ENCODE measurements at places on chromosomes 11 and 22.

DNA sequence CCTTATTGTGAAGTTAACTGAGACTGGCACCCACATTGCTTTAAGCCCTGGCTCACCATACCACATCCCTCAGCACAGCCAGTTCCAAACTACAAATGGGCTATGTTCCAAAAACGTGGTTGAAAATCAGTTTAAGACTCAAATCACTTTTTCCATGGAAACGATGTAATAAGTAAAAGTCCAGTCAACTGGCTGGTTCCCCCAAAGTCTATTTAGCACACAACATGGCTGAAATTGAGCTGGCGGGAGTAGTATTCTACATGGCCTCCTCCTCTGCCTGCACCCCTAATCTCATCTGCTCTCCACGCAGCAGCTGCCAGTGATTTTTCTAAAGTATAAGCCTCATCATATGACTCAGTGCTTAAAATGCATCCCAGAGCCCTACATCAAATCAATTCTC lies 40.9 kb upstream of the BIRC3 start:
- DNase-seq, result no peak

- DNase-seq, result no peak
Observed at GRCh38 chr11:65791719-65792213, 4.9 kb downstream of the OVOL1 start.

DNA sequence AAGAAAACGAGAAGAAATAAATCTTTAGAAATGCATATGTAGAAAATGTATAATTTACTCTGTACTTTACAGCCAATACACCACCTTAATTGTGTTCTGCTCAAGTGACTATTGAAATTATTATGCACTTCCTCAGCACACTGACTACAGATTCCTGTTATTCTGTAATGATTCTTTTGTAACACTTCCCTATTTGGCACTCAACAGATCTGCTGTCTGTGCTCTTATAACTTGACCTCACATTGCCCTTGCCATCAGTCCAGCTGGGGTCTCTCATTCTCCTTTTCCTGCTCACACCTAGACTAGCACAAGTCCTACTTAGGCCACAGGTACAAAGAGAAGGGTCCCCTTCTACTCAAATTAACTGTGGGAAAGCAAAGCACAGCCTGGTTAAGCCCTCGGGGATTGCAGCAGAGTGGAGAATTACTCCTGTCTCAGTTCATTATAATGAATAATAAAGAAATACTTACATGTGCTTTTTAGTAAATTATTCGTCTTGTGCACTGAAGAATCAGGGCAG lies 860.4 kb downstream of the OPCML start:
- DNase-seq, result no peak

DNA sequence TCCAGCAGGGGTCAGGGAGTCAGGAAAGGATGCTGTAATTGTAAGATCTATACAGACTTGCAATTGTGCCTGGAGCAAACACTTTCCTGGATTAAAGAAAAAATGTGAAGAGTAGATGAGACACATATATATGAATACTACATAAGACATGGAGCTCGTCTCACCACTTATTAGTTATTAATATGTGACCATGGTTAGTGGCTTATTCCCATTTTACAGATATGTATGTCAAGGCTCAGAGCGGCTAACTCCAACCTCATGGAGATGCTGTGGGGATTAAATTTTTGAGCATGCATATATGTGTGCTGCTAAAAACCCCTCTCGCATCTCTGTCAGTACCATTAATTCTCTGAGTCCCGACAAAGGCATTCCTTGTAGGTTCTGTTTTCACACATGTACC lies 125.7 kb downstream of the SLC1A2 start:
- no peak for DNase-seq

DNA sequence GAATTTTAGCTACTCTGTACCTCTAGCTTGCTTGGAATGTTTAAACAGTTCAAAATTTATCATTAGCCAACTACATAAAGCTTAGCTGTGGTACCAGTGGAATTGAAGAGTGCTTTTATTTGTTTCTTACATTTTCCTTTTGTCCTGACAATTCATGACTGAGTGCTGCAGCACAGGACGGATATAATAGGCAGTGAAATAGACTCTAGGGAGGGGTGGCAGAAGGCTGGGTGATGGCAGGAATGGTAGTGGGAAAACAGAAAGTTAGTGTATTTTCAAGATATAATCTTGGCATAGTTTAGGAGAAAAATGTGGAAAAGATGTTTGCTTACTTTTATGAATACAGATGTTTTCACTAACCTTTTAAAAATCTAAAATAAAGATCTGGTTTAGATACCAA lies 31.1 kb upstream of the ARHGAP32 start:
- no peak for DNase-seq

DNA sequence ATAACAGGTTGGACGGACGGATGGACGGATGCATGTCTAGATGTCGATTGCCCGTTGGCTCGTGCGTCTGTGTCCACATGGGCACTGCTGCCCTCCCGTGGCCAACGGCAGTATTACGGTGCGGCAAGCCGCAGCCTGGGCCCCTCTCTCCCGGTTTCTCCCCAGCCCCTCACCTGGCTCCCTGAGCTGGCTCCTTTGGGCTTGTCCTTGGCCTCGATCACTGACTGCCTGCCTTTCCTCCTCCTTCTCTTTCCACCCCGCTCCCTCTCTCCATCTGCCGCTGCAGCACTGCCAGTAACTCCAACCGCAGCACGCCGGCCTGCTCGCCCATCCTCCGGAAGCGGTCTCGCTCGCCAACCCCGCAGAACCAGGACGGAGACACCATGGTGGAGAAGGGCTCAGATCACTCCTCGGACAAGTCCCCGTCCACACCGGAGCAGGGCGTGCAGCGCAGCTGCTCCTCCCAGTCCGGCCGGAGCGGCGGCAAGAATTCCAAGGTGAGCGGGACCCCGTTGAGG lies 77.3 kb downstream of the SCN3B start:
- DNase-seq, result peak; percentile 40

GRCh38 chr11:86900162-86900561 lies 55.0 kb downstream of the FZD4 start:
- DNase-seq, result no peak

DNA sequence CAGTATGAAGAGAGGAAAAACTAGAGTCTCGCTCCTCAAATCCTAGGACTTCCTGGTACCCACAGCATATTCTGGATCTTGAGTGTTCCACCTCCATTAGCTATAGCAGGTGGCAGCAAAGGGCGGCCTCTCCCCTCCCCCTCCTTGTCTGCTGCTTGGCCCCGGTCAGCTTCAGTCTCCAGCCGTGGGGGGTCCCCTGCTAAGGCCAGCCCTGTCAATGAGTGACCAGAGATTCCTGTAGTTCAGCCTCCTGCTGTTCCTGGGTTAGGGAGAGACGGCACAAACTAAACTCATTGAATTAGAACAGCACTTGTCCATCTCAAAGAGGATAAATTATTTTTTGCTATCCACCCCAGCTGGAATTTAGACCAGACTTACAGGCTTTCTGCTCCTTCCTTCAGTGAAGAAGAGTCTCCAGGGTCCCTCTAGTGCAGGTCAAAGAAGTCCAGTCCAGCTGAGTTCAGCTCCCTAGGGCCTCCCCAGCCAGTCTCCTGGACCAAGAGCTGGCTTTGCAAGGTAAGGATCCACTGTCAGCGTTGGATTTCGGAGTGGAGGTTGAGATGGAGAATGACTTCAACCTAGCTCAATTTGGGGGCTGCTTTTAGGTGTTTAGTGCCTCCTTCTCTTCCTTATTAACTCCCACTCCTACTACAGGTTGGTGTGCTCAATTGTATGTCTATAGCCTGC lies 1.1 kb upstream of the PHLDB1 start:
- DNase-seq, result no peak

GRCh38 chr11:107682171-107682570 lies 29.7 kb downstream of the SLN start:
- no peak for DNase-seq

GRCh38 chr11:124756033-124756752 lies 4.1 kb upstream of the VSIG2 start:
- no peak for DNase-seq

DNA sequence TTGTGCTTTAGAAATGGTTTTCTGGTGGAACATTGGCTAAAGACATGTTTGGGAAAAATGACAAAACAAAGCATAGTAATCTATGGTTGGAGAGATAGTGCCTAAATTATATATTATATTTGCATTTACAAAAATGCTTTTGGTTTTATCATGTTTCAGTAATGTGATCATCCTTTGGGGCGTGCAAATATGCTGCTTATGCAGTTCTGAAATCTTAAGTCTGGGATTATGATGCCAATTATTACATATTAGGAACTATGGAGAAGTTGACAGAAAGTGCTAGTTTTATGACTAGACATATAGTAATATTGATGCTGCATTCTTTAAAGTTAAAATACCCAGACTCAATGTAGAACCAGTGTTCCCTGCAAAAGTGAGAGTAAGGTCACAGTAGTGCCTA lies 655.0 kb downstream of the METTL15 start:
- DNase-seq, result no peak

DNA sequence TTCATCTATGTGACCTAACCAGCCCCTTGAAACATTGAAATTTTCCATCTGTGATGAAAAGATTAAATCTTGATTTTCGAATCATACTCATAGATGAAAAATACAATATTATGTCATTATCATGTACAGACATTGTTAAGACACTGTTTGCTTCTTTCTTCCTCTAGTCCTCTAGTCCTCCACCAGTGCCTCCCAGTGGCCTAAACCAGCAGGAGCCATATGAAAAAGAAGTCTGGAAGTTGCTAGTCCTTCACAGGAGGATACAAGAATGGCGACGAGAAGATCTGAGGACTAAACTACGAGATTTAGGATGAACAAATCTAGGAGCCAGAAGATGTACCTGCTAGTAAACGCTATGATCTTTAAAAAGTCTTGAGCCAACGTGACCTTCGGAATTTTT lies 134.1 kb downstream of the SLC17A6 start:
- no peak for DNase-seq

- no peak for DNase-seq
Observed at GRCh38 chr22:48431014-48431413, 1396.7 kb downstream of the BRD1 start.

GRCh38 chr22:38578505-38578904 lies 8.5 kb upstream of the DMC1 start:
- no peak for DNase-seq

GRCh38 chr22:26038365-26038764 lies 130.9 kb upstream of the SEZ6L start:
- DNase-seq, result no peak

DNA sequence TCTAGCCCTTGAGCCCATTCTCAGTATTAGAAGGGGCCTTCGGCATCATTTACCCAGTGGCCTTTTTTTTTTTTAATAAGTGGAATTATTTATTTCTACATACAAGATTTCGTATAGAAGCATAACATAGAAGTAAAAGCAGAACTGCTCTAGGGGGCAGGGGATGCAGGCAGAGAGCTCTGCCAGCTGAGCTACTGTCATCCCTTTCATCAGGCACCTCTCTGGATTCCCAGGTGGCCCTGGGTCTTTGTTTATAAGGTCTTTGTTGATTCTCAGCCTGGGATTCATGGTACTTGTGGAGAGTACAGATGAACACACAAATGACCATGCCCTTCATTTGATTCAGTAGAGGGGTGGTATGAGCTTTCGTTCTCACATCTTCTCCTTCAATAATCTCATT lies 66.4 kb downstream of the GAB2 start:
- DNase-seq, result no peak

GRCh38 chr22:50516068-50516467 lies 8.0 kb downstream of the NCAPH2 start:
- DNase-seq, result no peak

GRCh38 chr11:17750013-17750800 lies 15.6 kb downstream of the KCNC1 start:
- DNase-seq, result no peak

DNA sequence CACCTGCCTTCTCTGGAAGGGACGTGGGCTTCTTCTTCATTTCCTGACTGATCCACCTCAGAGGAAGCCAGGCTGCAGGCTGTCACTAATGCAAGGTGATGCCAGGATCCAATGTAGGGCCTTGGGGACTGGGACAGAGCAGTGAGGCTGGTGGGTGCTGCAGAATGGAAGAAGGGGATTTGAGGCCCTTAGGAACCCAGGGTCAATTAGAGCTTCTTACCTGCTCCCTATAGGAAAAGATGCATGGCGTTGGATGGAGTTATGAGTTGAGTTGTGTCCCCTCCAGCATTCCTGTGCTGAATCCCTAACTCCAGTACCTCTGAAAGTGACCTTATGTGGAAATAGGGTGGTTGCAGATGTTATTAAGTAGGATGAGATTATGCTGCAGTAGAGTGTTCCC lies 190.4 kb downstream of the MIAT start:
- no peak for DNase-seq

DNA sequence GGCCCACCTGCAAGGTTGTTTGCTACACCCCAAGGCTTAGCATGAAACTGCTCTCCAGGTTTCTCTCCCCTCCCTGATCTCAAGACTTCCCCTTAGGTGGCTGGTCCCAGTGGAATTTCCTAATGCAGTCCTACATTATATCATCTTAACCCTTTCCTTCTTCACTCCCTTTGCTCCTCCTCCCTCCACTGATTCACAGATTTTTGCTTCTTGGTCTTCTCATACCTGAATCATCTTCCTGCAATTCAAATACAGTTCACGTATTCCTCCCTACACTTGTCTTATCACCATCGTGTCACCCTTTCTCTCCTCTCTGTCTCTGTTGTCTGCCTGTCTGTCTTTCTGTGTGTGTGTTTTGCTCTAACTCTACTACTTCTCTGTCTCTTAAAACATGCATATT lies 17.0 kb downstream of the MMP10 start:
- DNase-seq, result no peak

DNA sequence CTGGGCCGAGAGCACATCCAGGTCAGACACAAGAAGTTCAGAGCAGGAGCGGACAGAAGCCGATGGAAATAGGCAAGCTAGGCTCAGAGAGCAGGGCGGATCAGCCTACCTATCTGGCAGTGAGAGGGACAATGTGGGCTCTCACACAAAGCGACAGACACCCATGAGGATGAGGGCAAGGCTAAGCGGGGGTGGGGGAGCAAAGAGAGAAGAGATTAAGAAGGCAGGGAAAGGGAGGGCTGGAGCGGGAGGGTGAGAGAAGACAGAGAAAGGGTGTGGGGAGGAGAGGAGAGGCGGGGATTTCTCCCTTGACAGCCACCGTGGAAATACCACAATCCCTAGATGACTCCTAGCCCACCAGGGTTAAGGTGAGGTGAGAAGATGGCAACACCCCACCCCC lies 57.9 kb downstream of the BUD13 start:
- no peak for DNase-seq

DNA sequence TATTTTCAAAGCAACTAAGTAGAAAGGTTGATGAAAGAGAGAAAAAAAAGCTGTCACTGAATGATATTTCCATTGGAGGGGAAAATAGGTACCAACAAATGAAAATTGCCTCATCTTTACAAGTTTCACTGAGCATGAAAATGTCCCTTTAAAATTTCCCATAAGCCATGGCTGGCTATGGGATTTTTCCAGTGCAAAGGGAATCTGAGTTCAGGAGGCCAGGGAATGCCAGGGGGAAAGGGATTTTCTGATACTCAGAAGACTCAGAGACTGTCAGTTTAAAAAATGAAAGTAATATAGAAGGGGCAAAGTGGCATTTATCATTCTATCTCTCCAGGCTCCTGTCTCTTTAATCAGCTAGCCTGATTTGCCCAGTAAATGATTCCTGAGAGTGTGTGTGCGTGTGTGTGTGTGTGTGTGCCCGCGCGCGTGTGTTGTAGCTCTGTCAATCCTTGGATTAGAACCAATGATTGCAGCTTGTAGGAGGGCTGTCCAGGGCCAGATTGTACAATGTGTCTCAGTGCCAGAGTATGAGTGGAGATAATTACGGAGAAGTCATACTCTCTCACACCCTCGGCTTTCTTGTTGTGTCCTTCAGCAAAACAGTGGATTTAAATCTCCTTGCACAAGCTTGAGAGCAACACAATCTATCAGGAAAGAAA lies at the start of gene NTM:
TSS of gene NTM (plus strand) at position 526 of the 662 bp plus-strand sequence.
- DNase-seq, result peak; percentile 27

GRCh38 chr11:34318111-34319037 lies 39.4 kb downstream of the ABTB2 start:
- DNase-seq, result no peak
